ENCODE measurements at places on chromosomes 6 and 20.
A peak's percentile ranks its signal among the peaks of the same experiment; 100 is the strongest.

DNA sequence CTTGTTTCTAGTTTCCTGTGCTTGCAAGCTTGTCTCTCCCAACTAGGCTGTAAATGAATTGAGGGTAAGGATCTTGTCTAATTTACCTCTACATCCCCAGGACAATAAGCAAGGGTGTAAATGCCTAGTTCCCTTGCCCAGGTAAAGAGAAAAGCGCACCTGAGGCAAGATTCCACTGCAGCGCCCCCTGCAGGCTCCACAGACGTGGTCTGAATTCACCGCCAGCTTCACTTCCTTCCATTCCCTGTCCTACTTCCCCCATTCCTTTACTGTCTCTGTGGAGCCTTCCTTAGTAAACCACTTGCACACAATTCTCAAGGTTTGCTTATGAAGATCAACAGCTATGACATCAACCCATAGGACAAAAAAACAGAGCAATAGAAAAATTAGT lies 42.3 kb downstream of the ANKEF1 start:
- no peak for DNase-seq

DNA sequence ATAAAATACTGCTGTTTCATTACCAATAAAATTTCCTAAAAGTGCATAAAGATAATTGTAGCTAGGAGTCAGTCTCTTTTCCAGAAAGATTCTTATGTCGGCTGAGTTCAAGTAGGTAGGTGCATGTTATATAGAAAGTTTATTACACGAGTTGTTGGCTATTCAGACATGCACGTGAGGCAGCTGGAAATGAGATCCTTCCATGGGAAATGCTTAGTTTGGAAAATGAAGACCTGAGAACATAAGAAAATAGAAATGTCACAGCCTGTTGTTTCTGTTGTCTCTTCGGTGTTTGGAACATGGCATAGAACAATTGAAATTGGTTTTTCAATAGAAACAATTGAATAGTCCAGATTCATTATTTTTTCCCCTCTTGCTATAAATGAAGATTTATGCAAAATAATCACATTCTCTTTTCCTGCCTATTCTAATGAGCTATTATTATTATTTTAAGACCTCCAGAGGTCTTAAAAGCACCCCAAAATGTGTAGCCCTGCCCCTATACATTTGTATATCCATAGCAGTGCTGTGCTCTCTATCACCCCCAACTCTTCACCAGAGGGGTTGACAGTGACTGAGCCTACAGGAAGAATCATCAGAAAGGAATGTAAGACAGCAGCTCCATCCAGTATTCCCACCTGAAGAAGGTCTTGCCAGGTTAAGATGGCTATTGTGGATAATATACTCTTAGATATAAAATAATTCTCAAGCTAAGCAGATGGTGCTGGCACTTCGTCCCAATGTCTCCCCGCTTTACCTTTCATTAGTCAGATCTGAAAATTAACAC lies 82.2 kb downstream of the ZDHHC14 start:
- no peak for DNase-seq

DNA sequence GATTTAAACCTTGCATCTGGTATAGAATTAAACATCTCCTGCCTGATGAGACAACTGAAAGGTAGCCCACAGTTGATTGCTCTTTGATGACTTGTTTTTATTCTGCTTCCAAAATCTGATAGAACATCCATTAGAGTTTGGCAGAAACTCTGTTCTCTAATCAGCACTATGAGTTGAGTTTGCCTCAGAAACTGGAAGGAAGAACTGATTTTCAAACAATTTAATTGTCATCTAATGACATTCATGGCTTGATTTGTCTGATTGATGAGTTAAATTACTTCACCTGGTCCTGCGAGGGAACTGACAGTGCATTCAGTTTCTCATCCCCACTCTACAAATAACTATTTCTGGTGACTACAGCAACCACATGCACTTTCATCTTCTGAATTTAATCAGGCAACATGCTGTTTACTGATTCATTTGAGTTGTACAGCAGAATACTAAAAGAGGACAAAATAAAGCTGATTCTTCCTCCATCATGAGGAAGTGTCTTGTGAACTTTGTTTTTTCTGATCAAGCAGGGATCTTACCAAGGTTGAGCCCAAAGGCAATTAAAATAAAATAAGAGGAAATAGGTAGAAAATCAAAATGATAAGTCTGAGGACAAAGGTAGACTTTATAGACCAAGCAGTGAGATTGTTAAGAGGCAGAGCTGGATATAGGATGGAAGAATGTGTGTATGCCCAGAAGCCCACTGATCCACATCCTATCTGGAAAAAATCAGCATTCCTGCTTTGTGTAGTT lies 15.7 kb upstream of the MRAP2 start:
- no peak for DNase-seq

DNA sequence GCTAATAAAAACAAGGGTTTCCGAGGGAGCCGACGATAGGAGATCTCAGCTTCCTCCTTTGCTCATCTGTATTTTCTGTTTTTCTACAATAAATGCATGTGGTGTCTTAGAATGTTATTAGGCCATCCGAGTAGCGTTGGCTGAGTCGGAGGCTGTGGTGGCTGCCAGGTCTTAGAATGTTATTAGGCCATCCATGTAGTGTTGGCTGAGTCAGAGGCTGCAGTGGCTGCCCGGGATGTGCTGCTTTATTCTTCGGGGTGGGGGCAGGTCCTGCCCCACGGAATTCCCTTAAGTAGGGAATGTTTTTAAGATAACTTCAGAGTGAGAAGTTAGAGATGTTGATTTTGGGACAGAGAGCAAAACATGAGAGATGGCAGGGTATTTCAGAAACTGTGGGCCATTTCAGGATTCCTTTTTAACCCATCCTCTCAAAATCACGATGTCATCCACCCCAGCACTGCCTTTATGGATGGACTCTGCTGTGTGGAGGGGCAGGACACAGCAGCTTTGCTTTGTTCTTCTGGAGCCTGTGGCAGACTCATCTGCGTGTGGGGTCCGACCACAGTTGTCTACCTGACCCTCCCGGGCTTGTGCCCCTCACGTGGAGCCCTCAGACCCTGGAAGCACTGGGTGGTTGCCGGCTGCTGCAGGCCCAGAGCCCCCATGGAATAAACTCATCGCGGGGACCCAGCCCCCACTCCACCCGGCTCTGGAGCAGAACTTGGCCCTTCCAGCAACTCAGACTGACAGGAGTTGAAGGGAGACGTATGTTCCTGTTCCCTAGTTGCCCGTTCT lies 20.4 kb downstream of the OSBPL2 start:
- DNase-seq = peak; percentile 82

GRCh38 chr6:156840136-156840535 lies 63.0 kb downstream of the ARID1B start:
- DNase-seq = no peak

GRCh38 chr6:113318575-113318917 lies 538.6 kb upstream of the MARCKS start:
- DNase-seq = no peak

GRCh38 chr20:48283470-48284110 lies 498.3 kb upstream of the SULF2 start:
- DNase-seq = peak; percentile 93

- DNase-seq = no peak
Observed at GRCh38 chr6:67047996-67048395, 1341.0 kb upstream of the EYS start.

DNA sequence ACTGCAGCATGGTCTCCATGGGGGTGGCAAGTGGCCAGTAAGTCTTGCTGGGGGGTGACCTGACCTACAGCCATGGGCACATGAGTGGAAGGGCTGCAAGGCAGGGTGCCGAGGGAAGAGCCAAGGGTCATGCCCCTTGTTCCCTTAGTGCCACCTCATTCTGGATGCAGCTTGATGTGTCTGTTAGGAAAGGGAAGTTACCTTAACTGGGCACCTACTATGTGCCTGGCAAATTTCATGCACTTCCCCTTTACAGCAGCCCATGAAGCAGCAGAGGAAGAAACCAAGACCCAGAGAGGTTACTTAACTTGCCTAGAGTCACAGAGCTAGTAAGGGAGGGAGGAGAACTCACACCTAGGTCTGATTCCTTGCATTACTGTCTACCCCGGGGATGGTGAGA lies 174.0 kb downstream of the MRPL14 start:
- DNase-seq = no peak
